GM19239 (cell line): ENCODE measurements at places on chromosomes 3 and 15.

DNA sequence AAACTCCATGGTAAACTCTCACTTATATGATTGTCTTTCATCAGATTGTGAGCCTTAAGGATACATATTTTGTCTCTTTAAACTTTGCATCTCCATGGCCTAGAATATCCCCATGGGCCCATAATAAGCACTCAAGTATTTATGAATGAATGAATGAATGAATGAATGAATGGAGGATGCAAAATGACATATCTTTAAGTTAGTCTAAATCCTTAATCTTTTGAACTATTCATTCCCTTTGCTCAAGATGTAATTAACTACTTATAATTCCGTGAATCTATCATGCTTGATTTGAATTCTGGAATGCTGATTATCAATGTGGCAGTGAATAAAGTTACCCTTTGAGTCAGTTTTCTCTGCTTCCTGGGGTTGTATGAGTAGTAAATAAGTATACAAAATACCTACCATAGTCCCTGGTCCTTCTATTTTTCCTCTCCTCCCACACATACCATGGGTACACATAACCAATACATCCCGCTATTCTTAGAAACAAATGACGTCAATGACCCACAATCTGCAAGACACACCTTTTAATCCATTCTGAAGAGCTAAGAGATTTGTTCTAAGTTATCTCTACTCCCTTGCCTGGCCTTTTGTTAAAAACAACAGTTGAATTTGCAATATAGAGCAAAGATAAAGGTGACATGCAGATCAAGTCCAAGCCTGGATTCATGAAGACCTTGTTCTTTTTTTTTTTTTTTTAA is 94.5 kb downstream of the FBN1 start:
- no peak for DNase-seq

DNA sequence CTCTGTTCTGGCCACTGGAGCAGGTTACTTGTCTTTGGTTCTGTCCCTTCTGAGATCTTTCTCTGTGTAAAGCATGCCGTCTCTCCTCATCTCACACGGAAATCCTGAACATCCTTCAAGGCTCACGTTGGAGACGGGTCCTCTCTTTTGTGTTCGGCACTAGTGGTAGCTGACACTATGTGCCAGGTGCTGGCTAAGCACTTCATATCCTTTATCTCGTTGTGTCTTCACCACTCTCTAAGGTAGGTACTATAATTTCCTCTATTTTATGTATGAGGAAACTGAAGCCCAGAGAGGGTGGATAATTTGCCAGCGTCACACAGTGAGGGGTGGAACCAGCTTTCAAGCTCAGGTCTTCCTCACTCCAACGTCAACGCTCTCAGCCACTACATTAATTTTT is 1.2 kb downstream of the IFT122 start:
- DNase-seq, result no peak

DNA sequence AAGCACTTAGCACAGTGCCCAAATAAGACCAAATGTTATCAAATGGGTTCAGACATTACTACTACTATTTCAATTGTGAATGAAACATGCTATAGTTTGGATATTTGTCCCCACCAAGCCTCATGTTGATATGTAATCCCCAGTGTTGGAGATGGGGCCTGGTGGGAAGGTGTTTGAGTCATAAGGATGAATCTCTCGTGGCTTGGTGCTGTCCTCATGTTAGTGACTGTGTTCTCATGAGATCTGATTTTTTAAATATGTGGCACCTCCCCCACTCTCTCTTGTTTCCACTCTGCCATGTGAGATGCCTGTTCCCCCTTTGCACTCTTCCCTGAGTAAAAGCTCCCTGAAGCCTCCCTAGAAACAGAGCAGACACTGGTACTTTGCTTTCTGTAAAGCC is 148.7 kb upstream of the TGFBR2 start:
- DNase-seq, result no peak

DNA sequence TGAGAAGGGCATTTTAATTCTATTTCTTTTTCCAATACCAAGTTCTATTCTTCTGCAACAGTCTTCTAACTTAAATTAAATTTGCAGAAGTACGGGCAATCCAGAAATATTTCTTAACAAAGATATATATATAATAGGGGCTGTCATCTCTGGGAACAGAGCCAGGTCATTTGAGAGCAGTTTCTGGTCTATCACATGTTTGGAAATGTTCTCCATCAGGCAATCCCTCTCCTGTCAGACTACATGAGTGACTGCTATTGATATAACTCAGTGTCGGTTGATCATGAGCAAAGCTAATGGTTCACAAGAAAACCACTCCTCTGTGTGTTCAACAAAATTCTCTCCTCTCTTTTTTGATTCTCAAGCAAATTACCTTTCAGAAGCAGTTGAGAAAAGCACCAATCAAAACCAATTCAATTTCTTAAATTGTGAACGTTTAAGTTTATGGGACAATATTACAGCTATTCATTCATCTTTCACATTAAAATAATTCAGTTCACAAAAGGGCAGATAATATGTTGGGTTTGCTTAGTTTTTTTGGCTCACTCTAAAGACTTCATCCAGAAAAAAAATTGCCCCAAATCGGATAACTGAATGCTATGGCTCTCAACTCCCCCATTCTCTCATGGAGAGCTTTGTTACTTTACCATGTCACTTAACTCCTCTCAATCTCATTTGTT is 152.9 kb upstream of the TGFBR2 start:
- no peak for DNase-seq

DNA sequence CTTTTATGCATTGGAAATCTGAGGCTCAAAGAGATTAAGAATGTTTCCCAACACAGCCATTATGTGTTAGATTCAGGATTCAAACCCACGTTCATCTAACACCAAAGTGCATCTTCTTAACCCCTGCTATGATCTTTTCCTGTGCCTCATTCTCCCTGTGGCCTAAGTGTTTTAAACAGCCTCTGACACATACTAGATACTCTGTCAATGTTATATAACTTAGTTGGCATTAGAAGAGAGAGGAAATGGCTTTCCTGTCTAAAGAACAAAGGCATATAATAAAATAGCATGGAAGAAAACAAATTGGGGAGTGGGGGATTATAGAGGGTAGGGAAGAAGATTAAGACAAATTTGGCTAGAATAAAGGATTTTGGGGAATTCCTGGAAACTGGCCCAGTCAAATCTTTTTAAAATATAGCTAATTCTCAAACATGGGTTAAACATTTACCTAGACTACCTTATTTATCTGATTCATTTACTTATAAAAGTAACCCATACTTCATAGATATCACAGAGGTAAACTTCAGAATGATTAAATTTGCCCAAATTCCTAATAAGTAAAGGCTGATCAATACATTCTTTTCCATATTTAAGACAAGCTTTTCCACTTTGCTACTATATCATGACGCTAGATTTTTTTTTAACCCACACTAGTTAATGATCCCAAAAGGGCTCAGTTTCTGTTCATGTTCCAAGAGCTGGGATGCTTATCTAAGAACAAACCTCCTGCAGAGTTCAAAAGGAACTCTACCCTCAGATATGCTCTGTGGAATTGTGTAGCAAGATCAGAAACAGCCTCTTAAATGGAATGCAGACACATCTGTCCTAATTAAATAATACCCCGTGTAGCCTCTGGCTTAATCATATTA is 122.9 kb upstream of the PTPRG start:
- DNase-seq, result no peak

GRCh38 chr3:115052906-115053305 is 94.2 kb downstream of the ZBTB20 start:
- no peak for DNase-seq

DNA sequence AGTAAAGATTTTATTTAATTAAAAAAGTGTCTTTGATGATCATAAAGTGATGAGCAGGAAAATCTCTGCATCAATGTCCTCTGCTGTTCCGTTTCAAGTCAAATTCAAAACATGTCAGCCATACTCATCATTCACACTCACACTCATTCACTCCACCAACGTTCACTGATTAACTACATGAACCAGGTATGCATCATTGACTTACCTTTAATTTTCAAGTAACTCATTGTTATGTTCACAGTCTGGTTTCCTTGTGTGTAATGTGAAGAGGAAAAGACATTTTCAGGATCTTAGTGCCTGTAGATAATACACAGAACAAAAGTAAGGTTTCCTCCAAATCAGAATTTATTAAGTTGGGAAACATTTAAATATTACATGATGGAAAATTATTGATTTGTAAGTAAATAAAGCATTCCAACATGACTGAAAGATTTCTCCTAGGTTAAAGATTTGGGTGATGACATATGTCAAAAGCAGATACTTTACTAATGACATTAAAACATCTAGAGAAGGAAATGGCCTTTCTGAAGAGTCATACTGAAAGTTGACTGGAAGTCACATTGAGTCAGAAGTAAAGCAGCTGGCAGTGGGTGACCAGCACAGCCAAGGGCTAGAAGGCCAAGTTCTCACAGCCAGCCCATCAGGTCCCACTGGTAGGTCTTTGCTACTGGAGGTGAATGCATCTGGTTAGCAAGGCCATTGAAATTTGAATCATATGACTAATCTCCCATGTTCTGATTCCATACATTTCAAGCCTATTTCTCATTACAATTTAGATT is 251.9 kb downstream of the CDIN1 start:
- DNase-seq, result peak; percentile 16

GRCh38 chr3:10007126-10007782 is 19.0 kb upstream of the FANCD2 start:
- no peak for DNase-seq

DNA sequence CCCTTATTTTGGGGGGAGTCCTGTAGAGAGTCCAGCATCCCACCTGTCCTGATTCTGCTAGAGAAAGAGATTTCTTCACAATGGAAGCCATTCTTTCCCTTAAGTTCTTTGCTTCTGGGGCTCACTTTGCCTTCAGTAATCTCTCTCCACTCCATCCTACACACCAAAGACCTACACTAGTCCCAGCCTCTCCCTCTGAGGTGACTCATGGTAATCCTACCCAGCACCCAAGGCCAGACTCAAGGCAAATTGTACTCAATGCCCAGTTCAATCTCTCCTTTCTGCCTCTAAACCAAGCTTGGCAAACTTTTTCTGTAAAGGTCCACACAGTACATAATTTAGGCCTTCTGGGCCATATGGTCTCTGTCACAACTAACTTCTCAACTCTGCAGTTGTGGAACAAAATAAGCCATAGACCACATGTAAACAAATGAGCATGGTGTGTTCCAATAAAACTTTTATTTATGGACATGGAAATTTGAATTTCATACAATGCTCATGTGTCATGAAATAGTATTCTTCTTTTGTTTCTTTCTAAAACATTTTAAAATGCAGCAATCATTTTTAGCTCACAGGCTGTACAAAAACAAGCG is 72.5 kb downstream of the MRPL46 start:
- no peak for DNase-seq

DNA sequence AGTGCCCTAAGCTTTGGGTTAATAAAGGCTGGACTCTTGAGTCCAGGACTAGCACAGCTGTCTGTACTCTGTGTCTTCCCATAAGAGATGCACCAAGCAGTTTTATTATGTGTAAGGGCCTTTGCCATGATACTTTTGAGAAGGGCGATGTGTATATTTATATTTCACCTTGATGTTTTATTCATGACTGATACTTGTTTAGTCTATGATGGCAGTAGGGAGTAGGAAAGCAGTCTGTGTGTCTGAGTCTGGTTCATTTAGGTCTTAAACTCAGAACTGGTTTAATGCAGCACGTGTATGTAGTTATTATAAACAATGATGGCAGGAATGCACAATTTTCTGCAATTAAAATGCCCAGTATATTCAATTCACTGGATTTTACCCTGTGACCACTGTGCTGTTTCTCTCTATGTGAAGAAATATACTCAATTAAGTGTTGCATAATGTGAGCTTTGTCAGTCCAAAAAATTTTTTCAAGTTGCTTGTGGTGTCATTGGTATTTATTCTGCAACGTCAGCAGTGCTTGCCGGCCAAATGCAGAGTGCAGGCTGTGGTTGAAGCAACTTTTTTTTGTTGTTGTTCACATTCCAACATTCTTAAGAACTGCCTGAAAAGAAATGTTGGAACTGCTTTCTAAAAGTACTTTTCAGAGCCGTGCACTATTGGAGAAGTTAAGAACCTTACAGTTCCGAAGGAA is 423.7 kb upstream of the SEMA6D start:
- DNase-seq, result no peak

GRCh38 chr3:58063022-58063815 is 55.0 kb downstream of the FLNB start:
- DNase-seq, result no peak

DNA sequence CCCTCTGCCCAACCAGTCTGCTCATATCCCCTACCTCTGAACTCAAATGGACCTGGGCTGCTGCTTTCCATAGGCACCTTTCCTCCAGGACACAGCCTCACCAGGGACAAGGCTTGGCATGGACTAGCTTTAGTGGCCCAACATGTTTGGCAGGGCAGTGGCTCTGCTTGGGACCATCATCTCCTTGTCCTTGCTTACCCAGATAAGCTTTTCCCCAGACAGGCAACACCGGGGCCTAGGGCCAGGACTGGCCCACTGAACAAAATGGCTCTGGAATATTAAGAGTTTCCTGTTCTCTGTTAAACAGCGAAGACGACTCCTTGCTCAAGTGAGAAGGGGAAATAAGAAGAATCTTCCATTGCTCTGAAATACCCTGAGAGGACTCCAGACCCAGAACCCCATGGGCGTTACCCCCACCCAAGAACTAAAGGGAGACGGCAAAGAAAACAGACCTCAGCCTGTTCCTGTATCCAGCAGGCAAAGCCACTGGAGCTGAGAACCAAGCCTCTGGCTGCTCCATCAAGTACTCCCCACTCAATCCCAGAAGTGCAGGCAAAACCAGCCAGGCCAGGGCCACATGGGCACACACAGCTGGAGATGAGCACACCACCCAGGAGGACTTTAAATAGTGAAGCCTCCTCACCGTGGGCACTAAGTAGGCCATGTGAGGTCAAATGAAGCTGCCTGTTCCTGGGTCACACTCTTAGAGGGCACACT is 45.5 kb downstream of the CTNNB1 start:
- no peak for DNase-seq

GRCh38 chr3:115423170-115423569 is 200.1 kb upstream of the GAP43 start:
- DNase-seq, result no peak

- no peak for DNase-seq
Observed at GRCh38 chr3:8755564-8756237, 13.7 kb downstream of the OXTR start.

DNA sequence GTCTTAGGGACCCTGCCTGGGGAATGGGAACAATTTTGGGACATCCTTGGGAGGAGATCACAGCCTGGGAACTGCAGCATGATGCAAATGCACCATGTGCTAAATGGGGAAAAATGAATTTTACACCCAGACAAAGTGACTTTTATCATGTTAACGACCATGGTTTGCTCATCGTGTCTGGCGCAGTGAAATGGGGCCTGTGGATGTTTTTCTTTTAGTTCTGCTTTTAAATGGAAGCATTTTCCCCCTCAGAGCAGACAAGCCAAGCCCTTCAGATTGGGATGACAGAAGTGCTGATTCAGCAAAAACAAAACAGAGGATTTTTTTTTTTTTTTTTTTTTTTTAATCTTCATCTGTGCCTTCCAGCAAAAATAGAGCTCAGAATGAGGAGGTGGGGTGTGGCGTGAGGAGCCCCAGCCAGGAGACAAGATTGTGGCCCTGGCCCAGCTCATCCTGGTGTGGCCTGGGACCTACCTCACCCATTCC is 14.3 kb upstream of the CACNA2D2 start:
- DNase-seq, result no peak
